ENCODE measurements at places on chromosomes 2 and 18.

GRCh38 chr2:15348636-15349035 lies 212.5 kb downstream of the NBAS start:
- DNase-seq: no peak

DNA sequence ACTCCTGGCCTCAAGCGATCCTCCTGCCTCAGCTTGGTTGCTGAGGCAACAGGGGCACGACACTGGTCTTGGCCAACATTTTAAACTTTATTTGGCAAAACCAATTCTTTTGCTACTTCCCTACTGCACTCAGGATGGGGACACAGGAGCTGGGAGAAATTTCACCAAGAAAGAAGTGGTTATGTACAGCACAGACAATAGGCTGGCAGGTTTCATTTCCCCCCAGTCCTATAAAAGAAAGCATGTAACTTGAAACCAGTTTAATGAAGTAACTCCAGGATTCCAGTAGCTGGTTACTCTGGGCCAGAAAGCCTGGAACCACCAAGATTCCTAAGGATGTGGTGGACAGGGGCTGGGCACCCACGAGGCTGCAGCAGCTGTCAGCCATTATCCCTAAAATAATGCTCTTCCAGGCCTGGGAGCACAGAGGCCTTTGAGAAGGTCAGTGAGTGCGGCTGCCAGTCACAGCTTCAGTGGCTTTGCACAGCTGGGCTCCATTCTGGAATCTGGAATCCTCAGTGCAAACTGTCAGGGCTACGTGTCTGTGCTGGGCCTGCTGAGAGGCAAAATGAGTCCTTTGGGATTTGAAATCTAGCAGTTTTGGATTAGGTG lies 142.3 kb upstream of the ITGA6 start:
- DNase-seq: no peak

DNA sequence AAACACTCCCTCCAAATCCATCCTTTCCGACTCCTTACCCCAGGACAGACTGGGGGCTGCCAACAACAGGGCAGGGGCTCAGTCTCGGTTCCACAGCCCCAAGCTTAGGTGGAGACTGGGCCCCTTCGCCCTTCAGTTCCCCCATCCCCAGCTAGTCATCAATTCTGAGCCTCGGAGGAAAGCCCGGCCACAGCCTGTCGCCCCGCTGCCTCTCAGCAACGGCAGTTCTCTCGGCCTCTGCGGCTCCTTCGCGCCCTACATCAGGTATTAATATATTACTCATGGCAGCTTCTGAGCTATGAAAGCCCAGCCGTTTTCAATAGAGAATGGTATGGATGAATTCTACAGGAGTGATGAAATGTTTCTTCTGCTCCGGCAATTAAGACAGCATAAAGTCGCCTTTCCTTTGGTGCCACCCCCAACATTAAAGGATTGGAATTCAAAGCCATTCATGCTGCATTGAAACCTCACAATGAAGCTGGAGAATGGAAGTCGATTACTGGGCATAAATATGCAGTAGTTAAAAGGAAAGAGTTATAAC lies 2.8 kb downstream of the HDAC4 start:
- DNase-seq: no peak

DNA sequence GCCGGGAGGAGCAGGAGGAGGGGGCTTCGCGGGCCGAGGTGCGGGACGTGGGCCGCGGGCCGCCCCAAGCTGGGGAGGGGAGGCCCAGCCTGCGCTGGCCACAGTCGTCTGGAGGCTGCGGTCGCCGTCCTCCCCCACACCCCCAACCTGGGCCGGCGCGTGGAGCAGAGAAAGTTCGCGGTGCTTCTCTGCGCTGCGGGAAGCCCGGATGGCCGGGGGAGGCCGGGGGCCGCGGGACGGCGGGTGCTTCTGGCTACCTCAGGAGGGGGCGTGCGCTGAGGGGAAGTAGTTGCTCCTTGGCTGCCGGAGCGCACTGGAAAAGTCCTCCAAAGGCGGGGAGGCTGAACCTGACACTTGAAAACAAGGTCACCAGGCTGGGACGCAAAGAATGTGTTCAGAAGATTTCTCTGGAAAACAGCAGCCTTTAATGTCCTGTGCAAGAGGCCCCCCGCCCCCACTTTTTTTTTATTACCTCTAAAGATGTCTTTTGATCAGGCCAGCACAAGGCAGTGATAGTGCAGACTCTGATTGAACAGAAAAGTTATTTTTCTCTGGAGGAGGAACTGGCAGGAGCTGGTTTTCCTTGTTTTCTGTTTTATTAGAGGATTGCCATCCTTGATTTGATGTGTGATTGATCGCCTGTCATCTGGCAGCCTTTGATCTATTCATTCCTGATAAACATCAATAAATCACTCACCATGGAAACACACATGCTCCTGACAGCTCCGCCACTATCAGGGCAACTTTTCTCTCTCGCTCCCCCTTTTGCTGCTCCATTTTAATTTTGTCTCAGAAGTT lies 1.6 kb downstream of the TSHZ1 start:
- DNase-seq: no peak

GRCh38 chr2:11788461-11789124 lies 42.2 kb downstream of the LPIN1 start:
- no peak for DNase-seq

DNA sequence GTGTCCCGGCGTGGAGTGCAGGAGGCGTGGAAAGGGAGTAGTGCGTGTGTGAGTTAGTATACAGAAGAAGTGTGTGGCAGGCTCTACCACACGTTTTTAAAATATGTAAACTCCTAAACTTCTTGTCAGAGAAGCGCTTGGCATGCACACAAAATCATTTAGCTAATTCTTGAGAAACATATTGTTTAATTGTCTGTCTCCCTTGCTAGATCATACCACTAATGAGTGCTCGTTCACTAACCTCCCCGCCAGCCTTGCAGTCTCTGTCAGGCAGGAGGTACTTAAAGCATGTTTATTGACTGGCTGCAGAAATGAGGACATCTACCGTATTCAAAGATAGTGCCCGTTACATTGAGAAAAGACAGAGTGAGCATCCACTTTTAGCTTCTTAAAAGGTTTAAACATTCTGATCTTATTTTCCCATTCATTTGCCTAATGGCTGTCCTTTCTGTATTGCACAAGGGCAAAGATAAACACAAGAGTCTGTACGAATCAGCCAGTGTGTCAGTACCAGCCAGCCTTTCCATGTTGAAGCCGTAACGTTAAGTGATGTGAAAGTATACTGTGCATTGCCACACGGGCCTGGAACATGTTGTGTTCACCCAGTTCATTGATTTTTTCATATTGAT lies 41.4 kb downstream of the TRAPPC12 start:
- DNase-seq: no peak

DNA sequence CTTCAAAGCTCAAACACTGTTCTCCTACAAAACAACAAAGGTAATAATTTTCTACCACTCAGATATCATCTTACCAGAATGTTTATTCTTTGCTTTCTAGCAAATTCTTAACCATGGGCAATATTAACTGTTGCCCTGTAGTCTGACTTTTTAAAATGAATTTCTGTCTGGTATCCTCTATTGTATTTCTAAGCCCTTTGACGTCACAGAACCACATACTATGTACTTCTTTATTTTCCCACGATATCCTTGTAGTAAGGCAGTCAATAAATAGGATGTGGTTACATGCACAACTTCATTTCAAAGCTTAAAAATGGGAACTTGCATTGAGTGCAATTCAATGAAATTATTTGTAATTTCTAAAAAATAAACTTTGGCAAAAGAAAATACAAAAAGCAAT lies 58.7 kb downstream of the THADA start:
- DNase-seq: no peak

GRCh38 chr2:157172866-157173578 lies 84.5 kb upstream of the GALNT5 start:
- no peak for DNase-seq

- DNase-seq: no peak
These were observed at the start of gene REG1B for GRCh38 chr2:79087785-79088364. Gene REG1B, minus strand, starts transcription at chr2:79087993. Its CDS starts 381 bp downstream, at chr2:79087612.

- no peak for DNase-seq
These were observed 151.1 kb upstream of the SLC1A4 start for GRCh38 chr2:64837925-64838641.

DNA sequence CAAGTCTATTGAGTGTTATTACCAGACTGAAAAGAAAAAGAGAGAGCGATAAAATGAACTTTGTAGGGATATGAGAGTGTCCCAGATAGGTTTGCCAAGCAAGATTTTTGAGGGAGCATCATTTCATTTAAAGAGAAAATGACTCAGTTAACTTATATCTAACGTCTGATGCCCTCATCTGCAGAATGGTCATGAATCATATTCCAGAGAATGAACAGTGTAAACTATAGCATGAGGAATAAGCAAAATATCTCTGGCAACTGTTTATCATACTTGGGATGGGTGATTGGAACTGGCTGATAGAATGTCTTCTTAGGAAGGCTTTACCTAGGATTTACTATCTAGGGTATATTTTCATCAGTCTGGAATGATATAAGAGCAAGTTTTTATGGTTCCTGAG lies 289.4 kb downstream of the CMPK2 start:
- no peak for DNase-seq

- DNase-seq: no peak
These were observed 43.0 kb downstream of the RAB27B start for GRCh38 chr18:54871231-54871630.

- DNase-seq: peak; percentile 86
These were observed 62.1 kb upstream of the REL start for GRCh38 chr2:60819155-60819862.

- DNase-seq: peak; percentile 9
These were observed 732 bp upstream of the ANXA4 start for GRCh38 chr2:69741229-69741574.

DNA sequence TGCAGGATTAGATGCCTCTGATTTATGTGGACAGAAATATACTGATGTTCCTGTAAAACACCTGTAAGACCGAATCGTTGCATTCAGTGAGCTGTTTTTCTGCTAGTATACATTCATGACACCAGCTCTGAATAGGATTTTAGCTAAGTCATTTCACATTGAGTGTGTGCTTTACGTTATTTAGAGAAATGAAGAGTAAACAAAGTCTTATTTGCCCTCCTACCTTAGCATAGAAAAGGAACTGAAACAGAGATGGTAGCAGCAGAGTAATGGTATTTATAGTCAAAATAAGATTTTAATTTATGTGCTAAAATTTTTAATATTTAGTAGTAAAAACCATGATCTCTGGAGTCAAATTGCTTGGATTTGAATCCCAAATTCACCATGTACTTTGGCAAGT lies 168.0 kb downstream of the CERS6 start:
- no peak for DNase-seq

DNA sequence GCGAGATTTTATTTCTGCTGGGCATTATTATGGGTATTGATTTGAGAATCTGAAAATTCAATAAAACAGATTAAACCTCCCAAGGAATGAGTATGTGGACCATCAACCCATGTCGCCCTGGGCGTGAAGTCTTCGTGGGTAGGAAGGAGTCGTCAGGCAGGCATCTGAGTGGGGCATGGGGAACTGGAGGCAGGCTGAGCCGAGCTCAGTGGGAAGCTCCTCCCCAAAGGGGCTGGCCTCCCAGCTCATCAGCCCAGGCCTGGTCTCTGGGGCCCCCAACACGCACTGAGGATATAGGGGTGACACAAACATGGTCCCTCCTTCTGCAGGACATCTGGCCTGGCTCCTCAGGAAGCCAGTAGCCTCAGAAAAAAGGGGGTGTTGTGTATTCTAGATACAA lies 265.2 kb downstream of the TFCP2L1 start:
- no peak for DNase-seq

- DNase-seq: no peak
These were observed 43.1 kb downstream of the CHMP3 start for GRCh38 chr2:86520153-86520552.

GRCh38 chr18:23291456-23292205 lies 156.3 kb downstream of the CABLES1 start:
- no peak for DNase-seq

- DNase-seq: no peak
These were observed 83.8 kb upstream of the CELF4 start for GRCh38 chr18:37649416-37649815.

GRCh38 chr18:10153924-10154752 lies 240.3 kb downstream of the VAPA start:
- DNase-seq: no peak

DNA sequence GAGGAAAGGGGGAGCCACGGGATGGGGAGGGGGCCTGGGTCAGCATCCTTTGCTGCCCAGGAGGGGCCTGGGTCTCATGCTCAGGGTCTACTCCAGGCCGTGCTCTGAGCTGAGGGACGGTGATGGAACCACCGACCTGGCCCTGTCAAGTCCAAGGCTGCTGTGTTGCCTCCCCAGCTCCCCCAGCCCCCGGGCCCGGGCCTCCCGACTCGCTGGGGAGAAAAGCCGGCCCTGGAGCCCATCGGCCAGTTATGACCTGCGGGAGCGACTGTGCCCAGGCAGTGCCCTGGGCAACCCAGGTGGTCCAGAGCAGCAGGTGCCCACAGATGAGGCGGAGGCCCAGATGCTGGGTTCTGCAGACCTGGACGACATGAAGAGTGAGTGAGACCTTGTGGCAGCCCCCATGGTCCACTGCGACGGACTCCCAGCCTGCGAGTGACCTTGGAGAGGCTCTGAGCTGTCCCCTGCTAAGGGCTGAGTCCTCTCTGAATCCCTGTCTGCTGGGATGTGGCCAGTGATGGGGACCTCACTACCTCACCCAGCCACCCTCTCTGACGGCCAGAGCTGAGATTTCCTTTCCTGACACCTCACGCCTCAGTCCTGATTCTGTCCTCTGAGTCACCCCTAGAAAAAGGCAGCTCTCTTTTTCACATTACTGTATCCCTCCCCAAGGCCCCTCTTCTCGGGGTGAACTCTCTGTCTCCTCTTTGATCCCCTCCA lies 2.7 kb downstream of the SLC4A3 start:
- DNase-seq: no peak

DNA sequence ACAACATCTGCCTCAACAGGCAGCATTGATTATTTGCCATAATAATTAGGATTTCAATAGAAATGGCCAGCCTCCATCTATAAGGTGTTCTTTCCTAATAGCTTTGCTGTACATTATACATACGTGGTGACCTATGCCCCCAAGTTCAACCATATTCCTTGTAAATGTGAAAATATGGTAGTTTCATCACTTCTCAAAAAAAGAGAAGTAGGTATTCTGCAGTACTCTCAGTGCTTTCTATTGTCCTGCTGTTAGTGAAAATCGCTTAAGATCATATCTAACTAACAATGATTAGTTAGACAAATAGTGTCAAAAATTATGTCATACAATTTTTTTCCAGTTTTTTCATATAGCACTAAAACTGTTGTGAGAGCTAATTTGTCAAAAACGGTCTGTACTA lies 79.6 kb downstream of the SLC4A10 start:
- no peak for DNase-seq

DNA sequence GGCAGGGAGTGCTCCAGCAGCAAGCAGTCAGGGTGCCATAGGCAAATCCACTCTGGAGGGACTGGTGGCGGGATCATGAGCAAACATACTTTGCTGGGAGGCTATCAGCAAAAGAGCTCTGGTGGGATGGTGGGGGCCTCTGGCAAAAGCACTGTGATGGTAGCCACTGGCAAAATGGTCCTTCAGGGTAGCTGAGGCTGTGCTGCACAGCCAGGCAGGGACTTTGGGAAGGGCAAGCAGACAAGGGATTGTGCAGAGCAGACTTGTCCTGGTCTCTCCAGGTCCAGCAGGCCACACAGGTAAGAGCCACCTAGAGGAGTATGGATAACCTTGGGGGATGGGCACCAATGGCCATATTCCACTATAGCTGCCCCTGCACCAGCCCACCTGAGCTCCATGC lies 129.4 kb upstream of the OTOS start:
- DNase-seq: no peak
